ENCODE measurements at places on chromosomes 2 and 18.
A peak's percentile ranks its signal among the peaks of the same experiment; 100 is the strongest.

- DNase-seq: no peak
These were observed 75.9 kb upstream of the PID1 start for GRCh38 chr2:229346816-229347540.

- no peak for DNase-seq
These were observed 381.2 kb downstream of the TXNL1 start for GRCh38 chr18:56257205-56257604.

GRCh38 chr2:200158647-200159356 lies 147.7 kb upstream of the SPATS2L start:
- DNase-seq: no peak

GRCh38 chr2:219218217-219218731 lies 484 bp downstream of the ABCB6 start:
- peak; percentile 42 for DNase-seq

- no peak for DNase-seq
These were observed 941.1 kb upstream of the FANCL start for GRCh38 chr2:59182249-59182648.

GRCh38 chr18:56200381-56200911 lies 437.9 kb downstream of the TXNL1 start:
- DNase-seq: no peak

DNA sequence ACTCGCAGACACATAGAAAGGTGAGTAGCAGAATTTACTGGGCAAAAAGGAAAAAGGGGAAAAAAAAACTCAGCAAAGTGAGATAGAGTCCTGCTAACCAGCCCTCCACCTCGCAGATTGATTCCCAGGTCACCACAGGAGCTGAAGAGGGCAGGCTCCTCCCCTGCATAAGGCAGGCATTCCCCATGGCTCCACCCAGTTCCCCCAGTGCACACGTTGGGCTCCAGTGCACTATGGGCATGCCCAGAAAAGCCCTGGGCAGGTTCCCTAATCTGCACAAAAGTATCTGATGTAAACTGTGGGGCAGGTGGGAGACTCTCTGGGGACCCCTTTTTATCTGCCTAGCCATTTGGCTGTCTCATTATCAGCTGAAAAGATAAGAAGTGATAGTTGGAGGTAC lies 461.2 kb upstream of the TMEFF2 start:
- no peak for DNase-seq

- no peak for DNase-seq
These were observed 275.1 kb downstream of the CDH20 start for GRCh38 chr18:61608316-61608715.

GRCh38 chr2:145221032-145221431 lies 701.1 kb upstream of the ZEB2 start:
- no peak for DNase-seq

DNA sequence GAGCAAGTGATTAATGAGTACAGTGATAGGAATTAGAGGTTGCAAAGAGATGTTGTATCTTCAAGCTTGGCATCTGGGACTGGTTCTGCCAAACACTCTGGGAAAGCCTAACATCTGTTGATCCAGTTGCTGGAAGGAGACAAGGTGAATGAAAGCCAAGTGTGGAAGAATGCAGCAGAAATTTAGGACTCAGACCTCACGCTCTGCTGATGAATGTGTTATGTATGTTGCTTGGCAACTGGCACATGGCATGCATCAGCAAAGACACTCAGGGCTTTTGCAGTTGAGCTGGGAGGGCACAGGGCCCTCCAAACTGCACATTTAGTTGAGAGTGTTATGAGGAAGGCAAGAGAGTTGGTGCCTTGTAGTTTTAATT lies 105.5 kb downstream of the COLEC12 start:
- no peak for DNase-seq

DNA sequence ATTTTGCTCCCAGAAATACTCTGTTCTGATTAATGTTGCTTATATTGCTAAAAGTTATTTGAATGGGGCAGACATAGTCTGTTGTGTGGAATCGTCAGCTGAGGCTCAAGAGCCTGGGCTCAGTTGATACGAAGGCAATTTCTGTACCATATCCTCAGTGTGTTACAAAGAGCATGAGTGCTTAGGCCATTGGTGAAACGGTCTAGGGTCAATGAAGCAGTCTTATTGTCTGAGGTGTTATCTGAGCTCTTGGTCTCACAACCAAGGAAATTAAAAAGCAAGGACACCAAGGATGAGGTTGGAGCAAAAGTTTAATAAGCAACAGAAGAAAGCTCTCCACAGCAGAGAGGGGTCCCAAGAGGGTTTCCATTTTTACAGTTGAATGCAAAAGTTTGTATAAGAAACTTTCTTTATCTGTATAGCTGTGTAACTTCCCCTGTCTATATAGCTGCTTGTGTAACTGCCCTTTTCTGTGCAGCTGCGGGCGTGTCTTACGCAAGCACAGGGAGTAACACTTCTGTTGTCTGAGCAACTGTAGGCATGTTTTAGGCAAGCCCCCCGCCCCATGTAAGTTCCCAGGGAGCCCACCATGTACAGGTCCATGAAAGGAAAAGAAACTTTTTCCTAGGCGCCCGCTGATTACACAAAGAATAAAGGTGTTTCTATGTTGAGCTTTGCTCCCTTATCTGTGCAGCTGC lies 40.6 kb upstream of the DSC1 start:
- no peak for DNase-seq

GRCh38 chr2:178043266-178043665 lies 29.3 kb downstream of the PDE11A start:
- DNase-seq: no peak

DNA sequence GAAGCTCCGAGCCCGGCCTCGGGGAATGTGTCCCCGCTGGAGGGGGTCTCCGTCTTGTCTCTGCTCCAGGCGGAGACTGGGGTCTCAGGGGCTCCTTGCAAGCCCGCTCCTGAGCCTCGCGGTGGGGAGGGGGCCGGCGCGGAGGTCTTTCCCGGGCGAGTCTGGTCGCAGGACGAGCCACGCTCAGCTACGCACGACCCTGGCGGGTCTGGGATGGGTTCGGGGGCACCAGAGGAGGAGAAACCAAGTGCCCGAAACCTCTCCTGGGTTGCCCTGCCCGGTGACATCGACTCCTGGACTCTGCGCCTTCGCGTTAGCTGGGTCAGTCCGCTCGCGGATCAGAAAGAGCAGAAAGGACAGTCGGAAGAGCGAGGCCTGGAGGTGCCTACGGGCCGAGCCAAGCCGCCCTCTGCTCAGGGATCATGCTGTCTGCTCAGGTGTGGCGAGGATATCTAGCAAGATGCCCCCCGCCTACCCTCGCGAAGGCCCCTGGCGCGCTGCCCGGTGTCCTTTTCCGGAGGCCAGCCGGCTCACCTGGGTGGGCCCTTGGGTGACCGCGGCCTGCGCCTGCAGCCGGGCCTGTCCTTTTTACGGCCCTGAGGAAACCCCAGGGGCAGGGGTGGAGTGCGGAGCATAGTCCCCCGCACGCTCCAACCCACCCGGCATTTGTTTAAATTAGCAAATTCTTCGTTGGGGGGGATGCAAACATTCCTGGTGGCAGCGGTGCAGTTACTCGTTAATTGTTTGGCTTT lies 58.7 kb downstream of the SNORC start:
- no peak for DNase-seq

DNA sequence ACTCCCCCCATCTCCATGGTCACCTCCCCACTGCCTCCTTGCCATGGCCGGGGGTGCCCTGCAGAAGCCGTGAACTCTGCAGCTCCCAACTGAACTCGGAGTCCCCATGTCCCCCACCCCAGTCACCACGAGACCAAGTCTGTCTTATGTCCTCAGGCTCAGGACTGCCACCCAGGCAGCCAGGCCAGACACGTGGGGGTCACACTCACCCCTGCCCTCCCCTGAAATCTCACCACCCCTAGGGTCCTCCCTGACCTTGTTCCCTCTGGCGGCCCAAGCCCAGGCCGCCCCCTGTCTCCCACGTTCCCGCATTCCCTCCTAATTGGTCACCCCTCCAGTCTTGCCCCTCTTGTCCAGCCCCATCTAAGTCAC lies 11.0 kb downstream of the AQP12A start:
- no peak for DNase-seq

GRCh38 chr18:51447351-51448342 lies 250.2 kb upstream of the MEX3C start:
- DNase-seq: no peak

- DNase-seq: no peak
These were observed 441.5 kb upstream of the TNP1 start for GRCh38 chr2:217301142-217301925.

DNA sequence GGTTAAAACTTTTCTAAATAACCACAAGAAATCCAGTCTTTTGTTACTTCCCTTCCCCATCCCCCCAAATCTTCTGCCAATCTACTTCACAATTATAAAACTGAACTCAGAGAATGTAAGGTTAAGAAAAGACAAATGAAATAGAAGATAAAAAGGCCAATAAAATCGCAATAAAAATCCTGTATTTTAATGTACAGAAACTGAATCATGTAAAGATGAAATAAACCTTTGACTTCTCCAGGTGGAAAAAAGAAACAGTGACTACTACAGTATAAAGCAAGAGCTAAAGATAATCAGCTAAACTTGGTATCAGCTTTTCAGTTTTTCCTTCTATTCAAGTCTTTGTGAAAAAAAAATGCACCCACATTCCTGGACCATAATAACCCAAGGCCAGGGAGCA lies 1.7 kb downstream of the SYT4 start:
- no peak for DNase-seq

GRCh38 chr18:32010124-32010721 lies 8.4 kb upstream of the RNF125 start:
- no peak for DNase-seq

GRCh38 chr2:96888072-96889011 lies 18.5 kb upstream of the SEMA4C start:
- no peak for DNase-seq

DNA sequence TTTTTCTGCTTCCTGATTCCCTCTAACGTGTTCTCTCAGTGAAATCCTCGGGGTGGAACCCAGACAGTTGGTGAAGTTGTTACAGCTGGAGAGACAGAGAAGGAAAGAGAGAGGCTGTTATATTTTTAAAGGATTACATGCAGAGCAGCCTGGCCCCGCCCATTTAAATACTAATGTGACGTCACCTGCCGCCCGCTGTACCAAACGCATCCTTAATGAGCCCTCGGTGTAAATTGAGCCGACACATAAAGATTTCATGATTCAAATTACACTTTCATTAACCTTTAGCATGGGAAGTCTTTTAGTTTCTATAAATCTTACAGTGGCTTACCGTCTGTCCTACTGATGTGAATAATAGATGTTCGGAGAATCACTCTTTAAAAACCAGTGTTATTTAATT lies 164.0 kb upstream of the SIX3 start:
- peak; percentile 22 for DNase-seq

- no peak for DNase-seq
These were observed 49.9 kb downstream of the TMEM18 start for GRCh38 chr2:627340-627709.

GRCh38 chr2:118678985-118679384 lies 168.5 kb downstream of the EN1 start:
- no peak for DNase-seq

DNA sequence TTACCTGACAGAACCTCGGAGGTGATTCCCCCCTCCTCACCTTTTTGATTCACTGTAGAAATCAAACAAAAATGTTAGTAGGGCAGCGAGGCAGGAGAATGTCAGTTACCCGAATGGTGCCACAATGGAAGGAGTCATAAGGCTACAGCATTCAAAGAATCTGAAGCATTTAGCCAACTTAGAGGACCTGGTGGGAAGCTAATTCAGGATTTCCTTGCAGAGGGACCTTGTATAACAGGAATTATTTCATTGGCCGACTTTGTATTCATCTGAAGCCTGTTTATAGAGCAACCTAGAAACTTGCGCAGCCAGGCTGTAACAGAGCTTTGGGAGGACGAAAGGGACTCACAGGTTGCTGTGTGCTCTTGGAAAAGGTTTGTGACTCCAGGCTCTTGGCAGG lies 129.1 kb upstream of the MMADHC start:
- DNase-seq: no peak

DNA sequence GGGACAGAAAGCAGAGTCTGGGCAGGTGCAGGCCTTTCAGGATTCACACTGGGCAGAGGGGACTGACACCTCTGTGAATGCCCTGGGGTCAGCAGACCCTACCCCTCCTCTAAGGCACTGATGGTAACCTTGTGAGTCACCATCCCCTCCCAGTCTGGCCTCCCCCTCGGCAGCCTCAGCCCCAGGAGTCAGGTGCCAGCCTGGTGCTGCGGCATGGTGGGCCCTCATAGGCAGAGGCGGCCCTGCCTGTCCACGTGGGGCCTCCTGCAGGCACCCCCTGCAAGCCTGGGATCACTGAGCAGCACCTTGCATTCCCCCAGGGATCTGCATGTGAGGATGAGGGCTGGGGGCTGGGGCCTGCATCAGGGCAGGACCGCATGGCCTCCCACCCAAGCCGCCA lies 4.8 kb upstream of the GPR17 start:
- peak; percentile 24 for DNase-seq

DNA sequence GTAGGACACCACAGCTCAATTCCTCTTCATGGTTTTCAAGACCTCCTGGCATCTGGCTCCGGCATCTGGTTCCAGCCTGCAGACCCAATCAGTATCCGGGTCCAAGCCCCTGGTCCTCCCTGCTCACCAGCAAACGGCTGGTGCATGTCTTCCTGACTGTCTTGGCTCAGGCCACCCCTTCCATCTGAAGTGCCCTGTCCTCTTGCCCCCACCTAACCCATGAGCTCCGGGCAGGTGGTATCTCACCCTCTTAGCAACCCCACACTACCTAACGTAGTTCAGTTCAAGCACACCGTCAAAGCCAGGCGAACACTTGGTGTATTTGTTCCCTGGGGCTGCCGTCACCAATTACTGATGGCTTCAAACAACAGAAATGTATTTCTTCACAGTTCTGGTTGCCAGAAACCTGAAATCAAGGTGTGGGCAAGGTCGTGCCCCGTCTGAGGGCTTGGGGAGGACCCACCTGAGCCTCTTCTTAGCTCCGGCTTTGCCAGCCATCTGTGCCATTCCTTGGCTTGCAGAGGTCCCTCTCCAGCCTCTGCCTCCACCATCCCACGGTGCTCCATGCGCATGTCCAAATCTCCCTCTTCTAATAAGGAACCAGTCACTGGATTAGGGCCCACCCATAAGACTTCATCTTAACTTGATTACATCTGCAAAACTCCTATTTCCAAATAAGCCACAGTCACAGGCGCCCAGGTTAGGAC lies 47.2 kb upstream of the ID2 start:
- no peak for DNase-seq

GRCh38 chr18:41870817-41871216 lies 84.2 kb upstream of the PIK3C3 start:
- no peak for DNase-seq

DNA sequence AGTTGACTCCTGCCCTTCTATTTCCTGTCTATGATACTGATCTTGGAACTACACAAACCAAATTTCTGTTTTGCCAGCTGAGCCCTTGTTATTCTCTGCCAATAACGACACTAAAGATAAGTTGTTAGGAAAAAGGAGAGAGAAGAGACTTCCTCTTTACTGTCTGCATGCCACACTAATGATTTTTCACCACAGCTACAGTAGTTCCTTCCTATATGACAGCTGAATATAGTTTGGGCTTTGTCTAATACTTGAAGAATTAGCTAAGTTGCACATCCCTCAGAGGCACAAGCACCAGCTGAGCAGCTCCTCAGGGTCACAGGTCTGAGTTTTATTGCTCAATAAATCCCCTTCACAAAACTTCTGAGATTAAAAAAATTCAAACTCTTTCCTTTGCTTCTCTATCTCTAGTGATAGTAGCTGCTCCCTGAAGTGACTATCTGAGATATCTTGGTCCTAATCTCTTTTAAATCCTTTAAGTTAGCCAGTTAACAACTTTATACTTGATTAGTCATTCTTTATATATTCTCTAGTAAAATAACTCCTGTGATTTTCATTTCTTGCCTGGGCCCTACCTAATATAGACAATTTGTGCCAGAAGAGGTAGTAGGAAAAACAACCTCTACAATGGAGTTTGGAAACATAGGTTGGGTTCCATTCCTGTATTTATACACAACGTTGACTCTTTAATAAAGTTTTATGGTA lies 253.0 kb upstream of the CNTNAP5 start:
- no peak for DNase-seq
